ENCODE measurements at places on chromosomes 5 and 9.
A peak's percentile ranks its signal among the peaks of the same experiment; 100 is the strongest.

DNA sequence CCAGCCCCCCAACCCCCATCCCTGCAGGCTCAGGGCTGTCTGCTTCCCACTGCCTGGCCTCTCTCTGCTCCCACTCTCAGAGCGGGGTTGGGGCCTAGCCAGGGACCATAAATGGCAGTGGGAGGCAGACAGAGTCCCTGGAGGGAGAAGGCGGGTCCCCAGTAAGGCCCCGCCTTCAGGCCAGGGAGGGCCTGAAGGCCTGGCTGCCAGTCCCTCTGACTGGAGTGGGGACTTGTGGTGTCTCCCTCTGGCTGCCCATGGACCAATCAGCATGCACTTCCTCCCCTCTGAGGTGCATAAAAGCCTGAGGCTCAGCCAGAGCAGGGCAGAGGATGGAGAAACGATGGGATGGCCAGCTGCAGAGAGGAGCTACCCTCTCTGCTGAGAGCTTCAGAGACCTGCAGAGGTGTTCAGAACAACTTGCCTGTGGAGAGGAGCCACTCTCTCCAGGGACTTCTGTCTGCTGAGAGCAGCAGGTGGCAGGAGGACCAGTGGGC is 2.7 kb upstream of the BTNL9 start:
- ATAC-seq: no peak

- no peak for ATAC-seq
Observed at GRCh38 chr9:93296889-93297480, 113.0 kb downstream of the WNK2 start.

DNA sequence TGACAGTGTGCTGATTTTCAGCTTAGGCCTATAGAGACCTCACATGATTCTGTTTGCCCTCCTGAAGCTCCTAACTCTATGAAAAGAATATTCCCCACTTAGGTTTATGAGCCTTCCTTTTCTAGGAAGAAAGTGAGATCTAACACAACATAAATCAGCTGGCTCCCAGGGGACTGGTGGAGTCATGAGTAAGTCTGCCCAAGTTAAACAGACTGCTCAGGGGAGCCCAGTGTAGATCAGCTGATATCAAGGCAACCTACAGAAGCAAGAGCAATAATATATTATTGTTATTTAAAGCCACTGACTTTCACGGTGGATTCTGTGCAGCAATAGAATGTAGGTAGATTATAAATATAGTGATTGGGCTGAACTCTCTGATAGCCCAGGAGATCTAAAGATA is 1978.6 kb upstream of the CDH6 start:
- ATAC-seq: no peak

- no peak for ATAC-seq
Observed at GRCh38 chr9:116998305-116998704, 311.2 kb downstream of the TRIM32 start.

DNA sequence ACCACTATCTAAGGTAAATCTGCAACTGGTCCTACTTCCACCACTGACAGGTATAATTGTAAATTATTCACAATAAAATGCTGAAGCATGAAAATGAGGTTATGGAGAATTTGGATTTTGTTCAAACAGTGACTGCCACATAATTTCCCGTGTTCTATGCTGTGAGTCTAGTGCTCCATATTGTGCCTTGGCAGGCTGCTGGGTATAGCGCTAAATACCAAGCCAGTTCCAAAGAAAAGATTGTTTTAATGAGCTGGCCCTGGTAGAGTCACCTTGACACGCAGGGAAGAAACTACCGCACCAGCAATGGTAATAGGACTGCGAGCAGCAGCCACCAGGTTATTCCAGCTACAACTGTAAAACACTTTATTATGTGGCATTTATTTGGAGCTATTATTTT is 30.4 kb downstream of the PSMB7 start:
- ATAC-seq: no peak

GRCh38 chr9:7456377-7456776 is 343.2 kb downstream of the DMAC1 start:
- no peak for ATAC-seq

DNA sequence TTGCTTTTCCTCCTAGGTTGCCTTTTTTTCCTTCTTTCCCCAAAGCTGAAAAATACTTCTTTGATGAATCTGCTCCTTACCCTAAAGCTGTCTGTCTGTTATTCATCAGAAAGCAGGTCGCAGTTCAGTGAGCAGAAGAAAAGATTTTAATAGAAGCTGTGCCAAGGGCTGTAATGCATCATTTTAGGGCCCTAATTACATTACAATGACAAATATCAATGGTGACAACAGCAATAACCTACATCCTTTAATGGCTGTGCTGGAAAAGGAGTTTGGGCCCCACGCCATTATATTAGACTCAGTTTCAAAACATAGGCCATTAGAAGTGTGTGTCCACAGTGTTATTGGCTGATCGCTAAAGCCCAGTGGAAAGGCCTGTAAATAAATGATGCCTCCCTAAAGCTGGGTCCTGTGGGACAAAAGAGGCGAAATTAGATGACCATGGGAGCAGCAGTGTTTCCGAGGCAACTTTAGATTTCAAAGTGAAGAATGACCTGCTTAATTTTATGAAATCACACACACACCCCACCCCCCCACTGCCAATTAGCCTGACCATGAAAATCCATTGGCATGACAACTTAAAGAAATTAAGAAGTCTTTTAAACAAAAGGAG is 38.4 kb downstream of the TLE4 start:
- no peak for ATAC-seq

DNA sequence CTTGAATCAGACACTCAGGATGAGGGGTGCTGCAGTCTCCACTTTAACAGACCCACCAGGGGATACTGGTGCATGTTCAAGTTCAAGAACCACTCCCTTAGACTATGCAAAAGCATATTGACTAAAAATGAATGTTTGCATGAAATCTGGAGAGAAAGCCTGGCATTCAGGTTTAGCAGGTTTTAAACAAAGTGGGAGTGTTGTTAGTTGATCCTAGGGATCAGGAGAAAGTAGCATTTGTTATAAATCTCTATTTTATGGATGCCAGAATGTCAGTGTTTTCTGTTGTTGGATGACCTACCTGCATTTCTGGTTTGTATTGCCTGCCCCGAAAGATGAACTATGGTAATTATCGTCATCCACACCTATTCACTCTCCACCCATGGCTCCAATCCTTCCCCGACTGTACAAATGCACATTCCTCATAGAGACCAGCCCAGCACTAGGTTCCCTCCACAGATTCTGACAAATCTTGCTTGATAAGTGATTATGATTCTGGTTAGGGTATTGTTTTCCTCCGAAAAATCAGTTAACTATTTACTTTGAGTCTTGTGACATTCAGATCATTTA is 17.2 kb downstream of the TMEM252 start:
- no peak for ATAC-seq

DNA sequence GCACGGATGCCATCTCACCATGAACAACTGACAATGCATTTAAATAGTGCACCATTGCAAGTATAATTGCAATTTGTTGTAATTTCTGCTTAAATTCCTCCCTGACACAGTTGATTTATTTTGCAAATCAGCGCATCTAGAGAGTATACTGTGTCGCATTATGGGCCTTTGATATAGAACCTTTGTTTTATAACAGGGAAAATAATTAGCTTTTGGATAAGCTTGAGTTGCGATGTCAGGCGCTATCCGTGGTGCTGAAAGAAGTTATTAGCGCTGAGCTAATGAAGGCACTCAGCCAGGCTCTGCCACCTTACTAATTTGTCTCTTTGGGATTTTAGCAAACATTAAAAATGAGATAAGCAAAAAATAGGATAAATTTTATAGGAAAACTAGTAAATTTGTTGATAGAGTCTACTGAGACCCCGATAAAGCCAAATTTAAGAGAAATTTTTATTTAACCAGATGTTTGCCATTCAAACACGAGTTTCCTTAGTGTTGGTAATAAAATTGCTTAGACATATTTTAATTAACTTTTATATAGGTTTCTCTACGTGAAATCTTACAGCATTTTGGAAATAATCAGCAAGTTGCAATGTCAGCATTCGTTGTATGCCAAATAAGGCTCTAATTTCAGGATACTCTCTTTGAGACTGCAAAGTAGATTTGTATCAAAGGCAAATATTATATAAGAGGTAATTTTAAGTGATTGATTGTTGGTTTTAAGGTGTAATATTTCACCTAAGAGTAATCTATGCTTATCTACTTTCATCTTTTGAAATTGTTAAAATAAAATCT is 355.5 kb downstream of the TLR4 start:
- no peak for ATAC-seq

DNA sequence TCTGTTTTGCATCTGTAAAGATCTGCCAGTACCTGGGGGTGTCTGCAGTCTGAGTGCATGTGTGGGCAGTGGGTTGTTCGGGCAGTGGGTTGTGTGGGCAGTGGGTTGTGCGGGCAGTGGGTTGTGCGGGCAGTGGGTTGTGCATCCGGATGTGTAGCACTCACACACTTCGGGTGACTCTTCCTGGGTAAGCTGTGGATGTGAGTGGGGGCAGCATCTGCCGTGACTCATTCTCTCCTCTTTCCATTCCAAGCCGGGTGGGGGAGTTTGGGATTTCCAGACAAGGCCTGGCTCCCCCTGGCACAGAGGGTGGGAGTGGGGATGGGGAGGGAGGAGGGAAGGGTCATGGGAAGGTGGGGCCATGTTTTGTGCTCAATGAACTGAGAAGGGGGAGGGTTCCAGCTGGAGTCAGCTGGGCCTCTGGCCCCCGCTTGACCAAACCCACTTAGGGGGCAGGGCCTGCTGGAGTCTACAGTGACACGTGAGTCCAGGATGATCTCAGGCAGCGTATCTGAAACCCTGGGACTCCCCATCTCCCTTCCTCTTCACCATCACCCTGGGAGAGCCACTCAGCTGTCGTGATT is 8.3 kb downstream of the CRB2 start:
- no peak for ATAC-seq

- ATAC-seq: no peak
Observed at GRCh38 chr9:93471124-93471523, 17.7 kb upstream of the FAM120AOS start.

- no peak for ATAC-seq
Observed at GRCh38 chr9:126628969-126629674, 15.4 kb downstream of the LMX1B start.

DNA sequence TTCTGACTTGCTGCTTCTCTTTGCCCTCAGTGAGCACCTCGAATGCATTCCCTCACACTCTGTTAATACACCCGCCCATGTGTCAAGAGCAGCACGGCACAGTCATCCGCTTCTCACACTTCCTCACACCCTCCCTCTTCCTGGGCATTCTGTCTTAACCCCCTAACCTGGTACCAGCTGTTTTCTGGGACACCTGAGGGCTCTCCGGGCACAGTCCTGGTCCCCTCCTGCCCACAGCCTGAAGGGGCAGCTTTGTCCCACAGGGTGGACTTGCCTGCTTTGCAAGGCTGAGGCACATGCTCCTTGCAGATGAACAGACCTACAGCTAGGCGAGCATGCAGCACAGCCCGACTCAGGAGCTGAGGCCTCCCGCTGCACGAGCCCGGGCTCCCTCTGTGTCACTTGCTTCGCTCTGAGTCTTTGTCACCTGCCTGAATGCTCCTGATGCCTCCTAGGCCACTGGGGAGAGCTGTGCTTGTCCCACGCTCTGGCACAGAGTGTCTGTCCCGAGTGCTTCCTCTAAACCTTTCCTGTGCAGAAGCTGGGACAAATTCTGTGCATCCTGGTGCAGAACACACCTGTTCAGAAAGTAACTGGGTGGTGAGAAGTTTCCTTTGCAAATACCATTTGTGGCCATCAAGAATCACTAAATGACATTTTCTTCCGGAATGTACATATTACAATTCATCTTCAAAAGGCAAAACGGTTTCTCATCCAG is 47.8 kb downstream of the AHRR start:
- ATAC-seq: peak; percentile 15

- ATAC-seq: peak; percentile 87
Observed at GRCh38 chr5:175478384-175479124, at the start of gene SFXN1. TSS of gene SFXN1 (plus strand) at chr5:175478560. CDS start at chr5:175492104, 13,544 bp downstream.

- no peak for ATAC-seq
Observed at GRCh38 chr5:151935135-151935695, 10.6 kb upstream of the GLRA1 start.

GRCh38 chr5:68403301-68403700 is 187.7 kb downstream of the PIK3R1 start:
- no peak for ATAC-seq

DNA sequence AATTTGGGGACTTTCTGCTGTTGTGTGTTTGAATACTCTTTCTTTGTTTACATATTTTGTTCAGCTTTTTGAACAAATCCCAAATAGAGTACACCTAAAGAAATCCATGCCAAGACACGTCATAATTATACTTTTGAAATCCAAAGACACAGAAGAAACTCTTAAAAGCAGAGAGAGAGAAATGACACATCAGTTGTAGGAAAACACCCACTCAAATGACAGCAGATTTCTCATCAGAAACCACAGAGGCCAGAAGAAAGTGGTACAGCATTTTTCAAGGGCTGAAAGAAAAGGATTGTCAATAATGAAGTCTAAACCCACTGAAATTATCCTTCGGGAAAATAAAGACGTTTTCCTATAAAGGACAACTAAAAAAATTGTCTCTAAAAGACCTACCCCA is 378.6 kb downstream of the GADD45G start:
- peak; percentile 31 for ATAC-seq

GRCh38 chr5:59348189-59348588 is 545.3 kb downstream of the PDE4D start:
- ATAC-seq: no peak

DNA sequence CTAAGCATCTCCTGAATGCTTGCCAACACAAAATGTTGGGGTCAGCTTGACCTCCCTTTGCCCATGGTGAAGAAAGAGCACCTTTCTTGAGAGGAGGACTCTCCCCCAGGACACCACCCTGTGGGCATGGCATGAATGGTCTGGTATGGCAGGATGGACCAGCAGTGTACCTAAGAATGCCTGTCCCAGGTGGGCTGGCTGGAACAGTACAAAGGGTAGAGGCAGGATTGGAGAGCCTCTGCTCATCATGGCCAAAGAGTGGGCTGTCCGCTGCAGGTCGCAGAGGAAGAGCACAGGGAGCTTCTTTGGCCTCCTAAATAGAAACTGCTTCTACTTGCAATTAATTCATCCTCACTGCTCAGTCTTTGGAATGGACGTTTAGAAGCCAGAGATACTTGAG is 131.6 kb upstream of the OSMR start:
- no peak for ATAC-seq

DNA sequence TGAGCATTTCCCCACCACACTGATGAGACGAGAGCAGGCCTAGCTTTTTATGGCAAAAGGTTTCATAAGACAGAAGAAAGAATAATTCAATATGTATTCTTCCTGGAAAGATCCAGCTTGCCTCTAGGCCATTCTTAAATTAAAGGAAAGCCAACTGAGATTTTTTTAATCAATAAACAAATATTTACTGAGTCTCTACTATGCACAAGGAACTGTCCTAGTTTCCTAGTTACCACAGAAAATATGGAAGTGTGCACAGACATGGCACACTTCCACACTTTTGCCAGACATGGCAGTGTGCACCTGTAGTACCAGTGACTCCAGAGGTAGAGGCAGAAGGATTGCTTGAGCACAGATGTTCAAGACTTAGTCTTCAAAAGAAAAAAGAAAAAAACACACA is 281.0 kb downstream of the CETN3 start:
- no peak for ATAC-seq

- ATAC-seq: no peak
Observed at GRCh38 chr5:3186156-3186555, 409.5 kb upstream of the IRX1 start.
